CD4-positive, alpha-beta T cell treated with Interleukin-1 beta for 1 hour (primary cell): ENCODE measurements at places on chromosomes 7 and 10.

DNA sequence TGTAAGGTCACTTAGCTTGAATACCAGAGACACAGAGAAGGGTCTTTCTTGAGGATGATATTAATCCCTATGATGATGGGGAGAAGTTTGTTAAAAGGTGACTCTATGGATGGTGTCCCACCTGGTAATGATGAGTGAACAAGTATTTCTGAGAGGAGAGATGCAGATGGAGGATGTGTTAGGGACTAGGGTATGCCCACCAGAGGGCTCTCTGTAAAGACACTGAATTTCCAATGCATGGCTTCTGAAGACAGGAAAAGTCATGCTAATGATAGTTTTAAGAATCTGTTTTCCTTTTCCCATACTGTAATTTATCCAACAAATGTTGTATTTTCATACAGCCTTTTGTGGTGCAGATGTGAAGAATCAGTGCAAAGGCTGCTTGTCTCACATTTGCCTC, 1250.9 kb upstream of the CELF2 start:
- no peak for DNase-seq

DNA sequence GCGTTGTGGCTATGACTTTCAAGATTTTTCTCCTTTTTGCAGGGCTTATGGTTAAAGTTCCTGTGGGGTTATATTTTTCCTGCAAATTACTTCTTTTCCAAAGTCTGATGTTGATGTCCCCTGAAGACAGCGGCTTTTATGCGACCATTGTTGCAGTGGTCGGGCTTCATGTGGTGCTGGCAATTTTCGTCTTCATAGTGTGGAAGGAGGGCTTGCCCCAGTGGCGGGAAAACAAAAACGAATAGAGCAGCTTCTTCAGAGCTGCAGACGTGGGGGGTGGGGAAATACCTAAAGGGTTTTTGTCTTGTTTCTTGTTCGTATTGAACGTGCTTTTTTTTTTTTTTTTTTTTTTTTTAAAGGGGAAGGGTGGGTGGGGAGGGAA, 53.8 kb downstream of the MCMBP start:
- DNase-seq, result no peak

DNA sequence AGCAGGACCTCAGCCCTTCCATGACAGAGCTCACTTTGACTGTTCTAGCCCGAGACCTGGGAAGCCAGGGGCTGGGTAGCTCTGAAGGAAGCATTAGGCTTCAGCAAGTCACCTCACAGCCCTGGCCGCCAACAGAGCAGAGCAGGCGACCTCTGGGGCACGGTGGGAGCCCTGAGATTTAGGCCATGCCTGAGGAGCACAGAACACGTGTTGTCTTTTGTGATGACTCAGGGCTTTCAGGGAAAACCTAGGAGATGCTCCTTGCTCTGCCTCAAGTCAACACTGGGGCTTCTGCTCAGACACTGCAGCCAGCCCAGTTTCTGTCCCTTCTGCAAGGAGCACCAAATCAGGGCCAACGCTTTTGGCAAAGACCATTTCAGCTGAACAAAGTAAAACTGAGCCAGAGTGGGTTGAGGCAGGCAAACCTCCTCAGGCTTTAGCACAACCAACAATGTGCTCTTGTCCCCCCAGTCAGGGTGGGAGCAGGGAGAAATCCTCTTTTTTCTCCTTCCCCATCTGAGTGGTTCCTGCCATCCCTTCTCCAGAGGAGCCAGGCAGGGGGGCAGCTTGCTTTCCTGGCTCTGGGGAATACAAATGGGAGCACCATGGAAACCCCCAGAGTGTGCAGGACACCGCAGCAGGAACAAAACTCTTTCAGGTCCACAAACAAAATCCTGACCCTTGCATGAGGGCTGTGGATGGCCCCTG, 14.4 kb downstream of the CAMK2G start:
- DNase-seq, result no peak

GRCh38 chr10:112189465-112189864, 5.9 kb upstream of the GPAM start:
- no peak for DNase-seq

GRCh38 chr7:130560972-130561371, 69.1 kb downstream of the MEST start:
- DNase-seq, result peak; percentile 2

GRCh38 chr7:2201686-2202360, 30.9 kb downstream of the MAD1L1 start:
- no peak for DNase-seq

GRCh38 chr7:150856303-150857275, 4.3 kb downstream of the AOC1 start:
- DNase-seq, result no peak

DNA sequence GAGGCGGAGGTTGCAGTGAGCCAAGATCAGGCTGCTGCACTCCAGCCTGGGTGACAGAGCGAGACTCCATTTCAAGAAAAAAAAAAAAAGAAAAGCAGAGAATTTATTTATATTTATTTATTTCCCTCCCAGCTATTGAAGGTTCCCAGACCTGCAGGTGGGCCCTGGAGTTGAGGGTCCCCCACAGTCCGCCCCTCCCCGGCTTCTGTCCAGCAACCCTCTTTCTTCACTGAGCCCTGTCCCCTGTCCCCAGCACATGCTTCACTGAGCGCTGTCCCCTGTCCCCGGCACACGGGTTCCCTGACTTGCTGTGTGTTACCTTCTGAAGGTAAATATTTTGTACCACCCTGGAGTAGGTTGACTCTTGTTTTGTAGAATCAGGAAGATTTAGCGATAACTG, 301.7 kb upstream of the PITRM1 start:
- no peak for DNase-seq

- no peak for DNase-seq
Observed at GRCh38 chr7:55464422-55464821, 99.3 kb downstream of the LANCL2 start.

GRCh38 chr10:59465088-59465487, 102.7 kb upstream of the FAM13C start:
- no peak for DNase-seq

DNA sequence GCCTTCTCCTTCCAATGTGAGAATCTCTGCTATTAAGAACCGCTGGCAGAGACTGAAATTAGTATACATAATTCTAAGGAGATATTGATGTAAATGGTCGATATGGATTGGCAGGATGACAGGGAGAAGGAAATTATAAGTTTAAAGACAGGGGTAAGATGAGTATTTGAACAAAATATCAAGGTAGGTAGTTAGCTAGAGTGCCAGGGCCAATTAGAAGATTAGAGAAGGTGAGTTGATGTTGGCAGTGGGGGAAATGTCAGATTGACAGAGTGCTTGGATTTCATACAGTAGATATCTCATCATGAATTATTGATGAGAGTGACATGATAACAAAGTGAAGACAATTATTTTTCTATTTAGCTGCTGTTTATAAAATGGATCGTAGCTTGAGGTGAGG, 74.1 kb downstream of the BTRC start:
- DNase-seq, result no peak

- DNase-seq, result no peak
Observed at GRCh38 chr7:47389171-47389922, 192.6 kb downstream of the TNS3 start.

DNA sequence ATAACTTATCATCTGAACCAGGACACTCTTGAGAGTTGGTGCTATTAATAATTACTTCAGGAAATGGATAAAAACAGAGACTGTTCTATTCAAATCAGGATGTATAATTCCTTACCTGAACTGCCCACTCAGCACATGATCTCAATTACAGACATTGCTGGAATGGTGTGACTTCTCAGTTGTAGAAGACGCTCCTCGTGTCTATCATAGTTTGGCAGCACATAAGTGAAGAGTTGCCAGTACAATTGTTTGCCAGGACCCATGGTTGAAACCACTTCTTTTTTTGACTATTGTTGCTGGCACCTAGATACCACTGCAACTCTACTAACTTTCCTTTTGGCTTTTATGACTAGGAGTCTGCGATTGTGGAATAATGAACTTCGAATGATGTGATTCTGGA, 105.4 kb downstream of the ZNF365 start:
- no peak for DNase-seq

GRCh38 chr10:24929904-24930303, 22.5 kb downstream of the PRTFDC1 start:
- DNase-seq, result no peak

DNA sequence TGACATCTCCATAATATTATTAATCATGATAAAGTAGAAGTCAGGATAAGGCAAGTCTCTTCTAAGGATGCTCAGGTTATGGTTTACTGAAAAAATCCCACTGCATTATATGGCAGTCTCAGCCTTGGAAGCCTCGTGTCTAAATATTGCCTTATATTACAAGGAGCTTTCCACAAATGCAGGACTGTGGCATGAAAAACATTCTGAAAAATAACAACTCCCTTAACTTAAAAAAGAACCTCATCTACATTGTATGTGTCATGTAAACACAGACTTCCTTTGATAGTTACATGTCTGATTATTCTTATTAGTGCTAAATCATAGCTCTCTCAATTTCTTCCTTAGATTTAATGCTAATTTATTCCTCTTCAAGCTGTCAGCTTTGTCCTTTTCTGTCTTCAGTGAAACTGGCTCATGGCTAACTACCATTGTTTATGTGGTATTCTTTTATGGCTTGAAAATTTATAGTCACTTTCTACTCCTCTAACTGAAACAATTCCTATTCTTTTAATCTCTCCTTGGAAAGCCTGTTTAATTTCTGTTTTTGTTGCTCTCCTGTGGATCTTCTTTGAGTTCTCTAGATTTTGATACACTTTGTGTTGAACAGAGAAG, 156.1 kb downstream of the KIF20B start:
- no peak for DNase-seq

DNA sequence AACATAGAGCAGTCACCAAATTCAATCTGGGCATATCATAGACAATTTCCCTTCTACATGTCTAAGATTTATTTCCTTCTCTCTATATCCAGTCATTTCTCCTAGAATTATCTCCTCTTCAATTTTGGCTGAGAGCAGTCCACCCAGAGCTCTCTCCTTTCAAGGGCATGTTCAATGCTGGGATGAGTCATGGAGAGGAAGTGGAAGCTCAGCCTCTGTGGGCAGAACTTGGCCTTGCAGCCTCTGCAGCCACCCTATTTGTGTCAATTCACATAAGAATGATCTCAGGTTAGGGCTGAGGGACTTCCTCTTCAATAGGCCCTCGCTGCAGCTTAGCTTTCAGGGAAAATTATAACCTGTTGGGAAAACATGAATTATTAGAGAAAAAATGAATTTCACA, 560.8 kb downstream of the POM121L12 start:
- no peak for DNase-seq

- DNase-seq, result no peak
Observed at GRCh38 chr10:113294868-113295267, 258.0 kb upstream of the HABP2 start.

DNA sequence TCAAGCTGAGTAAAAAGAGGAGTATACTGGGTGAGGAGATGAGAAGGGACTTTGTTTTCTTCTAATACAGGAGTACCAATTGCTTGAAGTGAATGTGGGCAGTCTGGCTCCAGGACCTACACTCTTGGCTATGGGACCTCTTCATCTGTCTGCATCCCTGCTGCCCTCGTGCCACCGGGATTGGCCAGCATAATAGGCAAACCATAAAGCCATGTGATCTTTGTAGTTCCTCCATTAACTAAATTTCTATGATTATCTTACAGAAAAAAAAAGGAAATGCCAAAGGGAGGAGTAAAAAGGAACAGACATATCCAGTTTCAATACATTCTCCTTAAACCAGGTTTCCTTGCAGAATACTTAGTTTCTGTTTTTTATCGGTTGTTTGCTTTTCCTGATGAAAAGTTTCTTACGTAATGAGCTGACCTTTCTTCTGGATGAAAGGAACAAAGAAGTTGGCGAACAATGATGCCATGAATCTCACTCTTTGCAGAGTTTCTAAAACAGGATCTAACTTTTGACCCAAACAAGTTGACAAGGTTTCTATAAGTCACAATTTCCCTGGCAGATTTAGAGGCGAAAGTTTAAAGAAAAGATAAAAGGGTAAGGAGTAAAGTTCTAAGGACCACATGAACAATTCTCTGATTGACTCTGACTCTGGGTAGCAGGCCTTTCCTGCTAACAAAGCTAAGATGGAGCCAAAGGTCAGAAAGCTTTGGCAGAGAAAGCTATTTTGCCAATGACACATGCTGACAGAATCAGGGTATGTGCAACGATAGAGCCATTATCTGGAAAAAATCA, 54.1 kb downstream of the LAMB1 start:
- no peak for DNase-seq

DNA sequence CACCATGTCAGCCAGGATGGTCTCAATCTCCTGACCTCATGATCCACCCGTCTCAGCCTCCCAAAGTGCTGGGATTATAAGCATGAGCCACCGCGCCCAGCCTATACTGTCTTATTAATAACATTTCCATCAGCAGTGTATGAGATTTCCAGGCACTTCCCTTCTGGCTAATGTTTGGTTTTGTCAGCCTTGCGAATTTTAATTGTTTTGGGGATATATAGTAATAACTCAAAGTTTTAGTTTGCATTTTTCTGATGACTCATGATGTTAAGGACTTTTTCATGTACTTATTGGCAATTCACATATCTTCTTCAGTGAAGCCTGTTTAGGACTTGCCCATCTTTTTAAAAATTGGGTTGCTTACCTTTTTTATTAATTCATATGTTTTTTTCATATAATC, 76.0 kb downstream of the TMEM270 start:
- DNase-seq, result no peak

DNA sequence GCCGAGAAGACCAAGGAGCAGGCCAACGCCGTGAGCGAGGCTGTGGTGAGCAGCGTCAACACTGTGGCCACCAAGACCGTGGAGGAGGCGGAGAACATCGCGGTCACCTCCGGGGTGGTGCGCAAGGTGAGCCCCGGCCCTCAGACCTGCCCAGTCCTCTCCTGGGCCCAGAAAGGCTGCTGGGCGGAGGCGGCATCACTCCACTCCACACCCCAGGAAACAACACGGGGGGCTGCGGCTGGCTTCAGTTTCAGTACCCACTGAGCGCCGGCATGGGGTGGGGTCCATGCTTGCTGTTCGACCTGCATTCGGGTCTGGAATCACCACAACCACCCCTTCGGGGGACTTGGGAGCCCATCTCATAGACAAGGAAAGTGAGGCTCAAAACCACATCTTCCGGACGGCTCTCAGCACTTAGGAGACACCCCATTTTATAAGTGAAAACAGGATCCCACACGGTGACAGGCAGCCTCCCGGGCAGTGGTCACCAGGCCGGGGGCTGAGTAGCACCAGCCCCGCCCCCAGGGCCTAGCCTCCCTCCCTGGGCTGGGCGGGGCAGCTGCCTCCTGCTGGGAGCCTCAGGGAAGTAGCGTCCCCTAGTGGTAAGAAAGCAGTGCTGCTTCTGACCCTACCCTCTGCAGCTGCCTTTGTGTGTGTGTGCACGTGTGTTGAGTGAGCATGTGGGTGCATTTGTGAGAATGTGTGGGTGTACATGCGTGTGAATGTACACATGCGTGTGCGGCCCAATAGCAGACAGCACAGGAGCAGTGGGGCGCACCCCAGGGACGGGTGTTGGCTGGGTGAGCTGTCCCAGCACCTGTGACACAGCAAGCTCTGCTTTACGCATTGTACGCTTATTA, 1.8 kb downstream of the SNCG start:
- DNase-seq, result peak; percentile 64

GRCh38 chr10:118669020-118669791, 73.8 kb upstream of the PRLHR start:
- peak; percentile 8 for DNase-seq

- no peak for DNase-seq
Observed at GRCh38 chr7:112383671-112384417, 66.4 kb upstream of the IFRD1 start.

- no peak for DNase-seq
Observed at GRCh38 chr10:74502963-74503608, 323.3 kb upstream of the KAT6B start.
